ENCODE measurements at places on chromosomes 6 and 20.

- no peak for DNase-seq
- H3K27ac ChIP-seq = no peak overlapping the region
- no peaks in the 10 kb centered on the region for H3K36me3 ChIP-seq
- H3K27me3 ChIP-seq = no peaks in the 10 kb centered on the region
- no peak overlapping the region for H3K4me3 ChIP-seq
Measured at GRCh38 chr6:40674170-40674569, 87.0 kb upstream of the LRFN2 start.

DNA sequence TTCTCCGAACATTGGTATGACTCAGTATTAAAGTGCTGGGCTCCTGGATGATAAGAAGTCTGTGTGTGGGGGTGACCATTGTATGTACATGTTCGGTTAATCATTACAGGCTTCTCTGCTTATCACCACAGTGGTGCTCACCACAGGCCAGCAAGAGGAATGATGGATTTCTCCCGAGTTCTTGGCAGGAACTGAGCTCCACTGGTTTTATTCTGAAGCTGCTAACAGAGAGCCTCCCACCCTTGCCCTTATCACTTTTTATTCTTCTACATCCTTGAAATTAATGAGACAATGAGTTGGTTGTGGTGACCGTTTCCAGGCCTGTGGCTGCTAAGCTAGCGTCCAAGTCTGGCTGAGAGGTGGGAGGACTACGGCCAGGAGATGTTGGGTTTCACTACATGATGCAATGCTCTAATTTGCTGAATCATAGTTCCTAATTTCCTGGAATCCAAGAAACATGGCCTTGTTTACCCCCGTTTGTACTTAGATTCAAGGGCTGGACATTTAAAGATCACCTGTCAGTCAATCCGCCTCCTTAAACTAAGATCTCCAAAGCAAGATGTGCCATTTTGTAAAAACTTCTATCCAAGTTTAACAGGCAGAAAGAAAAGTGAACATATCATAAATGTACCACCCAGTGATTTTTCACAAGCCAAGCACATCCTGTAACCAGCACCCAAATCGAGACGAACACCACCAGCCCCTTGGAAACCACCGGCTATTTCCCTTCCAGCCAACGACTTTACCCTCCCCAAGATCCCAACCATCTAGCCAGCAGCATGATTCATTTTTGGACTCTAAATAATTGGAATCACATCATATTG is 172.5 kb downstream of the FOXA2 start:
- H3K4me3 ChIP-seq = no peak overlapping the region
- no peaks in the 10 kb centered on the region for H3K4me1 ChIP-seq
- no peak overlapping the region for H3K27ac ChIP-seq
- no peaks in the 10 kb centered on the region for H3K36me3 ChIP-seq

DNA sequence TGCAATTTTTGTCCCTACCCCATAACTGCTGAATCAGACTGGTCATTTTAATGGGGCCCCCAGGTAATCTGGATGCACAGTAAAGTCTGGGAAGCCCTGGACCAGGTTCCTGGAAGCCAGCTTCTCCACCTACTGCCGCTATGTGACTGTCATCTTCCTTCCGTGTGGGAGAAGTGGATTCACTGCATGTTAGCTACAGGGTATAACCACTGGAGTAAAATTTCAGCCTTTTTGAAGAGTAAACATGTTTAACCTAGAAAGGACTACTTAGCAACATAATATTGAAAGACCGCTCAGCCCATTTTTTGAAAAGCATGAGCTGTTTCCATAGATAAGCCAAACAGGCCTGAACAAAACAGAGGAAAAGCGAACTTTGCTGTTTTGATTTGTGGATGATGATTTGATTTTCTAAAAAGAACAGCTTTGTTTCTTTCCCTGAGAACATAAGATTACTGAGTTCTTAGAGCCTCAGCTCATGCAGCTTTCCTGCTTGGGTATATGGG is 208.1 kb downstream of the PLCB4 start:
- no peaks in the 10 kb centered on the region for H3K27me3 ChIP-seq
- H3K36me3 ChIP-seq = no peaks in the 10 kb centered on the region
- no peak for DNase-seq
- peaks cover 6% of the 10 kb centered on the region for H3K4me1 ChIP-seq
- no peak overlapping the region for H3K4me3 ChIP-seq
- no peak overlapping the region for H3K27ac ChIP-seq

DNA sequence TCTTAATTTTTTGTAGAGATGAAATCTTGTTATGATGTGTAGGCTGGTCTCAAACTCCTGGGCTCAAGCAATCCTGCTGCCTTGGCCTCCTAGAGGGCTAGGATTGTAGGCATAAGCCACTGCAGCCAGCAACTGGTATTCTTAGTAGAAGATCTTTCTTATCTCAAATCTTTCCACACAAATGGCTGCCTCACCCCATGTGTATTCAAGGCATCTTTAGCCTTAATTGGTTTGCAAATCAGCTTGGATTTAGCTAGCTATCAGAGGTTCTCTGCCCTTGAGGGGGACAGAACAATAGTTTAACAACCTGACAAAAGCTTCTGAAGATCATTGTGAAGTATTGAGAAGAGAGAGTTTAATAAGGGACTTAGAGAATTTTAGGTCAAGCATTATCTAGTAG is 17.9 kb upstream of the ABRACL start:
- H3K27ac ChIP-seq = peak overlapping the region; percentile 20
- no peaks in the 10 kb centered on the region for H3K36me3 ChIP-seq
- no peaks in the 10 kb centered on the region for H3K4me1 ChIP-seq

DNA sequence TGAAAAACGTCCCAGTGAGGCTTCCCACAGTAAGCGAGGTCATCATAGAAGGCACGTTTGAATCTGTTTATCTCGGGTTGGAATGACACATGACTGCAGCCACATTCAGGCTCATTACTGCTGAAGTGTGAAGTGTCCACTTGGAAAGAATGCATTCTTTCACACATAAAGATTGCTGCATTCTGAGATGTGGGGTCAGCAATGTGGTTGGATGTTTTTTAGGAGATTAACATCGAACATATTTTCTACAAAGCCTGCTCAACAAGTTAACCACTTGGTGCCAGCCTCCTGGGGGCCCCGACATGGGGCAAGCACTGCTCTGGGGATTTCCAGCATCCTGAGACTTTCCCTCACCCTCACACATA is 79.9 kb downstream of the BMP6 start:
- no peaks in the 10 kb centered on the region for H3K36me3 ChIP-seq
- H3K4me1 ChIP-seq = no peaks in the 10 kb centered on the region
- no peak overlapping the region for H3K4me3 ChIP-seq
- no peaks in the 10 kb centered on the region for H3K27me3 ChIP-seq

DNA sequence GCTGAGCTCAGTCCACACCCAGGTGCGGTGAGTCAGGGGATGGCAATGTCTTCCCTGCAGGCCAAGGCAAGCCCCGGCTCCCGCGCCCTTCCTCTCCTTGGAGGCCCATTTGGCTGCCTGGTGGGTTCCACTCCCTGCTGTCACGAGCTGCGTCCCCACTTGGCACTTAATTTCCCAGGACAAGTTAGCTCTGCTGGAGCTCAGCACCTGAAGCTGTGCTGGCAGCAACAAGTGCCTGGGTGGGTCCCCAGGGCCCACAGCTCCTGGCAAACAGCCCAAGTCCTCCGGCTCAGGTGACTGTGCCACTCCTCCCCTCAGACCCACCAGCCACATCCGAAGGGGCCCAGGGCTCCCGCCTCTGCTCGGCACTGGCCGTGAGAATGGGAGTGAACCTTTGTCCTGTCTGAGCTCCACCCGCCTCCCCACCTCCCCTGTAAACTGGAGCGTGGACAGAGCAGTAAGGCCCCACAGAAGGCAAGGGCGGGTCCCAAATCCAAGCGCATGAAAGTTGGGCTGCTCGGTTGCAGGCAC is 16.9 kb downstream of the LAMA5 start:
- peaks cover 9% of the 10 kb centered on the region for H3K4me1 ChIP-seq
- H3K27ac ChIP-seq = no peak overlapping the region
- peaks cover 42% of the 10 kb centered on the region for H3K36me3 ChIP-seq
- no peak for DNase-seq
- H3K27me3 ChIP-seq = no peaks in the 10 kb centered on the region
- H3K4me3 ChIP-seq = no peak overlapping the region

DNA sequence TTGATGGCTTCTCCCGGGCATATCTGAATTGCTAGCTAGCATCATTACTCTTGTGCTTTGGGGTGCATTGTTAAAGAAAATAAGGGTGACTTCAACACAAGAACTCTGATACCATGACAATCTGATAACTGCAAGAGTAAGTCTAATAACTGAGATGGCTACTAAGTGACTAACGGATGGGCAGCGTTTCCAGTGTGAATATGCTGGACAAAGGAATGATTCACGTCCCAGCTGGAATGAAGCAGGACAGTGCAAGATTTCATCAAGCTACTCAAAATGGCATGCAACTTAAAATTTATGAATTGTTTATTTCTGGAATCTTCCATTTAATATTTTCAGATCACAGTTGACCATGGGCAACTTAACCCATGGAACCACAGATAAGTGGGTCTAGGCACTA is 31.7 kb downstream of the MOXD1 start:
- H3K4me3 ChIP-seq = no peak overlapping the region
- no peaks in the 10 kb centered on the region for H3K4me1 ChIP-seq
- H3K36me3 ChIP-seq = no peaks in the 10 kb centered on the region
- no peak overlapping the region for H3K27ac ChIP-seq
- DNase-seq = no peak

GRCh38 chr6:143000811-143001210 is 55.8 kb upstream of the HIVEP2 start:
- H3K4me1 ChIP-seq = peaks cover 2% of the 10 kb centered on the region
- no peak for DNase-seq
- no peak overlapping the region for H3K4me3 ChIP-seq
- no peak overlapping the region for H3K27ac ChIP-seq
- H3K27me3 ChIP-seq = no peaks in the 10 kb centered on the region
- H3K36me3 ChIP-seq = no peaks in the 10 kb centered on the region

DNA sequence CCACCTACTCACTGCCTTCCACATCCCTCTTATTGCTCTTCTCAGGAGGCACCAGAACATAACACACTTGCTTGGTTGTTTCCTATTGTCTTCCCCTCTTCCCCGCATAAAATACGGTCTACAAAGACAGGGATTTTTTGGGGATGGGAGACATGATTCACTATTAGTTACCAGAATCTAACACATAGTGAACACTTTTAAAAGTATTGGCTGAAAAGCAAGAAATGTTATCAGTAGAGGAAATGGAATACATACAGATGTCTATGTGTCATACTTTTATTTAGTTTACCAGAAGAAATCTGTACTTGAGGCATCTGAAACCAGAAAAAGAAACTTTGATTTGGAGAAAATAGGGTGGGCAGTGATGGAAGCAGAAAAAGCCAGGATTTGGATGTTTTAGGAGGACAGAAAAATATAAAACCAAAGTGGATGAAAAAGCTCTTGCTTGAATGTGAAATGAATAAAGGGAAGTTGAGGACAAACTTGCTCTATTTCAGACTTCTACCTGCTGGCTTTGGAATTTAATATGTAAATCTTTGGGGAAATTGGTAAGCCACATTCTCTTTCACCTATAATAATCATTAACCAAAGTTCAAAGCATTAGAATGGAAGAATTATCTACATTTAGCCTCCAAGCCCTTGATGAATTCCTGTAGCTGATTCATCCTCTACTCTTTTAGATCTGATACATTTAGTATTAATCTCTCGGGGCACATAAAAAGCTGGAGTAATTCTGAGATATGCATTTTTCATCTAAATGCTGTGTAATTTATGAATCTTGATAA is 82.6 kb downstream of the DOK5 start:
- no peaks in the 10 kb centered on the region for H3K36me3 ChIP-seq
- no peak for DNase-seq
- no peaks in the 10 kb centered on the region for H3K27me3 ChIP-seq
- H3K4me1 ChIP-seq = no peaks in the 10 kb centered on the region
- H3K4me3 ChIP-seq = no peak overlapping the region

GRCh38 chr20:54345301-54345724 is 130.1 kb upstream of the DOK5 start:
- H3K27ac ChIP-seq = no peak overlapping the region
- no peak for DNase-seq
- no peaks in the 10 kb centered on the region for H3K27me3 ChIP-seq
- H3K36me3 ChIP-seq = no peaks in the 10 kb centered on the region
- no peak overlapping the region for H3K4me3 ChIP-seq

DNA sequence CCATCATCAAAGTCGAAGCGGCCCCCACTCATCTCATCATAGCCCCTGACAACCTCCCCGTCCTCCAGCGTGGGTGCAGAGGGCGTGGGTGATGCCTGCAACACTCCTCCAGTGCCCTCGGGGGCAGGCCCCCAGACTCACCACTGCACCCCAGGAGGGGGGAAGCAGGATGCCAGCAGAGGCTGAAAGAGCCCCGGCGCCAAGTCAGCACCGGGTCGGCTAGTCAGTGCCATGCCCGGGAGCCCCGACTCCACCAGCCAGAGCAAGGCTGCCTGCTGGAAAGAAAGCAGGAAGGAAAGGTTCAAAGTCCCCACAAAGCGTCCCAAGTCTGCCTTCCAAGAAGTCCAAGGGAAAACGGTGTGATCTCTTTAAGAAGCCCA is 324 bp downstream of the JPH2 start:
- H3K4me3 ChIP-seq = peak overlapping the region; percentile 42
- no peak overlapping the region for H3K27ac ChIP-seq
- H3K27me3 ChIP-seq = no peaks in the 10 kb centered on the region
- no peaks in the 10 kb centered on the region for H3K36me3 ChIP-seq

All from neuronal stem cell (in vitro differentiated cells).